Fibroblast of skin of back (primary cell): ENCODE measurements at places on chromosomes 3 and 15.

DNA sequence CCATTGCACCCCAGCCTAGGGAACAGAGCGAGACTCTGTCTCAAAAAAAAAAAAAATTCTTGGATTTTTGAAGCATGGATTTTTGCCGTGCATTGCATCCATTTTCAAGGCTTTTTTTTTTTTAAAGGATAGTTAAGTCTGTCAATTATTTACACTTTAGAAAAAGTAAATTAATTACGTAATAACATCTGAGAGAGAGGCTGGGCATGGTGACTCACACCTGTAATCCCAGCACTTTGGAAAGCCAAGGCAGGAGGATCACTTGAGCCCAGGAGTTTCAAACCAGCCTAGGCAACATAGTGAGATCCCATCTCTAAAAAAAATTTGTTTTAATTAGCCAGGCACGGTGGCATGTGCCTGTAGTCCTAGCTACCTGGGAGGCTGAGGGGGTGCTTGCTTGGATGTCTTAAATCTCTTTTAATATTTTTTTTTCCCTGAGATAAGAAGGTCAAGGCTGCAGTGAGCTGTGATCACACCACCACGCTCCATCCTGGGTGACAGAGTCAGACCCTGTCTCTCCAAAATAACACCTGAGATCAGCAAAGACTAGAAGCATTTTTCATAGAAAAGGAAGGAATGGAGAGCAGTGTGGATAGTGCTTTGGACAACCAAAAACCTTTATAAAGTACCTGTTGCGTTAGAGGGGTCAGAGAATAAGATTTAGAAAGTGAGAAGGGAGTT is 6.8 kb upstream of the SENP7 start:
- DNase-seq: no peak

DNA sequence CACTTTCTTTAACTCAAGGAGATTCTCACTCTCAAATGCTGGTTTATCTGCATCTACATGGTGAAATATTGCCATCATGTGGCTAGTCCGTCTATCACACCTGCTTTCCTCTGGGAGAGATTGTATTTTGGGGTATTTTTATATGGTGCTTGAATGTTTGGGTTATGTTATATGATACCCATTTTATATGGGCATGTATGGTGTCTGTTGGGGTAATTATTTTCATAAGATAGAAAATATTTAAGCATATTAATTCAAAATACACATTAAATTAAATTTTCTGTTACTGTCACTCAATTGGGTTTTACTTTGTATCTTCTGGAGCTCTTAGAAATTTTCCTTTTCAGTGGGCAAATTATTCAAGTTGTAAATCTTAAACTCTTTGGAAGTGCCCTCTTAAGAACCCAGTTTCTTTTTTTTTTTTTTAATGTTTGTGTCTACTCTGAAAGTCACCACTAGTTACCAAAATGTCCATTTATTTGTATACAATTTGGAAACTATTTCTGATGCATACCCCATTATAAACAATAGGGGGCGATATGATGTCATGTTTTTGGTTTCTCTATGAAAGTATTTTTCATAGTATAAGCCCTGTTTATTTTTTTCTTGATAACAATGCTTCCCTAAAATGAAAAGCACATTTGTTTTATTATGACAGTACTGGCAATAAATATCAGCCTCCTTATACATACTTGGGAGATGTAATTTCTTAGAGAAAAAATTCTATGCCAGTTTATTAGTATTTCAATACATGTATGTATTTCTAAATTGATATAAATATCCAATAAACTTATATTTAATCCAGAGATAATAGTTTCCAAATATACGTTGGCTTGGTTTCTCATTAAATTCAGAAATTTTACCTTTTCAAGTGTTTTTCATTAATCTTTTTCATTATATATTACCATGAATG is 36.1 kb upstream of the PLSCR5 start:
- peak; percentile 58 for DNase-seq

- peak; percentile 64 for DNase-seq
Observed at GRCh38 chr3:160451602-160452001, 2.0 kb upstream of the TRIM59 start.

GRCh38 chr15:69185216-69185615 is 24.8 kb downstream of the GLCE start:
- no peak for DNase-seq

DNA sequence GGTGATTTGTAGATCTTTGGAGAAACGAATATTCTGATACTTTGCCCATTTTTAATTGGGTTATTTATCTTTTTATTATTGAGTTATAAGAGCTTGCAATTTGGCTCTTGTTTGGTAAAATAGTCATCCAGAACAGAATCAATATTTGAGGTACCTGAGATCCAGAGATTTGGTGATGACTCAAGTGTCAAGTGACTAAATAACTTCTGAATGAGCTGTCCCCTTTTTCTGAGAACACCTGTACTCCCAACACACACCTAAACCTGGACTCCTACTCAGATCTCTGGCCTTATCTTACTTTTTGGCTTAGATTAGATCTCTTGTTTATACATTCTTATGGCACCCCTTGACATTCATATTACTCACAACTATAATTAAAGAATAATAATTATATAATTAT is 3.1 kb upstream of the TRA2B start:
- no peak for DNase-seq

GRCh38 chr3:43748179-43748578 is 57.4 kb downstream of the ABHD5 start:
- DNase-seq: peak; percentile 60

DNA sequence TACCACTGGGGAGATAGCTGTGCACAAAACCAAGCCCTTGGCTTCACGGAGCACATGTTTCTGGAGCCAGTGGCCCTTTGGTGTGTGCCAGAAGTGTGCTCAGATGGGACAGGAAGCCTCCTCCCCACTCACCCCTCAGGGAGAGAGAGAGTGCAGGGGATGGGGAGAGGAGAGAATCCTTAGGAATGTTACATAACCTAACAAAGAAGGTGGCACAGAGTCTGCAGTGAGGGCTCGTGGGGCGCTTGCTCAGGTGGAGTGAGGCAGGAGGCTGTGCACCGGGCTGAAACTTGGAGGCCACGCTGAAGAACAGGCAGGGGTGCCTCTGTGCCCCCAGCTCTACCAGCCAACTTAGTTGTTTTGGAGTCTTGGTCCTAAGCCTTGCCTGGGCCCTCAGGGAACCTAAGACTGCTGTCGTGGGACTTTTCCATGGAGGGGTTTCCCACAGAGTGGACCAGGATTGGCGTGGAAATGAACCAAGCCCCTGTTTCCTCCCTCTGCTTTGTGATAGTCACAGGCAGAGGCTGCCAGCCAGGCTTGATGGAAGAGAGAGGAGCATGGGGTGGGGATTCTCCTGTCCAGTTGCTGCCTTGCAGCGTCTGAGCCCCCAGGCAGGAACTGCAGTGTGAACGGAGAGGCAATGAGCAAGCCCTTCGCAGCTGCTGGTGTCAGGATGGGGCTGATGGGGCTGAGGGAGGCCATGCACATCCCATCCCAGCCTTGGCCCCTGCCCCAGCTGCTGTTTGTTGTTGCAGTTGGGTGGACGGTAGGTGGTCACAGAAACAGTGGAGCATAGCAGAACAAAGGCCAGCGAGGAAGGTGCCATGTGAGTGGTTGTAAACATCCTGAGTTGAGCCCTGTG is 32.7 kb downstream of the PDIA5 start:
- no peak for DNase-seq
